ENCODE measurements at places on chromosomes 1 and 21.

DNA sequence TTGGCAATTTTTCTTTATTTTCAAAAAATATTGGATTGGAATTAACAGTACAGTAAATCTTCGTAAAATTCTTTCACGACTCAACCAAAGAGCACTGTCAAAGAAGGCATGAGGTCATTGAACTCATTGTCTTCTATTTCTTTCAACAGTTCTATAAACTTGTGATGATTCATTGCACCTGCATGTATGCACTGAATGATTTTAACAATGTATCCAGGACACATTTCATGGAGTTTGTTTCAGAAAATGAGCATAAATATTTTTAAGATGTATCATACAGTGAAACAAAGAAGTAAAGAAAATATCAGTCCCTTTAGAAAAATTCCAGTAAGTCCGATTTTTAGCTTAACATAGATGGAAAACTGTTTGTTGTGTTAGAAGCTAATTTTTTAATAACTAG is 33.6 kb upstream of the CD34 start:
- DNase-seq = no peak

GRCh38 chr1:223549740-223550139 is 115.8 kb downstream of the CAPN8 start:
- no peak for DNase-seq

- DNase-seq = no peak
Measured at GRCh38 chr21:16570171-16570570, 840.4 kb downstream of the USP25 start.

DNA sequence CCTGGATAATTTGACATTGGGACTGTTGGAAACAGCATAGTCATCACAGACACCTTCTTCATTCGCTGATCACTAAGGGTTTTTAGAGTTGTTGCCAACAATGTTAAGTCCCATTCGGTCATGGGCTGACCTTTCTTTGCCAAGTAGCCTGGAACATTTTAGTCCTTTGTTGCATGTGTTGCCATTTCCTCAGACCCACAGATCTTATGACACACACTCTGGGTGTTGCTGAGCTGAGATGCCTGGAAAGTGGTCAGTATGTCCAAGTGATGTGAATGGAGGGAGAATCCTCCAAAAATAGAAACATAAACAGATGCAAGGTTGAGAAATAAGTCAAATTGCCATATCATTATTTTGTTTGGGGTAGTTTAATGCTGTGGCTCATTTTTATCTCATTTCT is 61.5 kb upstream of the GJA5 start:
- DNase-seq = no peak

DNA sequence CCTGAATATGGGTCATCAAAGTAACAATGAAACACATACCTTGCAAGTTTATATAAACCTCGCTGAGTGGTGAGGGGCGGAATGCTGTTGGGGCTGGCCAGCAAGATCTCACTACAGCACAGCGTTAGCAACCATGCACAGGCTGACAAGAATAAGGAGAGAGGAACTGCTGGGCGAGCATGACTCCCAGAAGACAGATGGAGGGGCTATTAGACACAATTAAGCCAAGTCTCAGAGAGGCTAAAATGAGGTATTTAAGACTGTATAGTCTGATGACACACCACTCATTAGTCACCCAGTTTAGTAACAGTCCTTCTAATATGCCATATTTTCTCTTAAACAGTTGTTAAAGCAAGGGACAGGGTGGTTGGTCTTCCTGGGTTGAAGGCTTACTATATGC is 340.2 kb upstream of the NR5A2 start:
- no peak for DNase-seq

- DNase-seq = no peak
Measured at GRCh38 chr1:99652881-99653281, 7.0 kb downstream of the PALMD start.

DNA sequence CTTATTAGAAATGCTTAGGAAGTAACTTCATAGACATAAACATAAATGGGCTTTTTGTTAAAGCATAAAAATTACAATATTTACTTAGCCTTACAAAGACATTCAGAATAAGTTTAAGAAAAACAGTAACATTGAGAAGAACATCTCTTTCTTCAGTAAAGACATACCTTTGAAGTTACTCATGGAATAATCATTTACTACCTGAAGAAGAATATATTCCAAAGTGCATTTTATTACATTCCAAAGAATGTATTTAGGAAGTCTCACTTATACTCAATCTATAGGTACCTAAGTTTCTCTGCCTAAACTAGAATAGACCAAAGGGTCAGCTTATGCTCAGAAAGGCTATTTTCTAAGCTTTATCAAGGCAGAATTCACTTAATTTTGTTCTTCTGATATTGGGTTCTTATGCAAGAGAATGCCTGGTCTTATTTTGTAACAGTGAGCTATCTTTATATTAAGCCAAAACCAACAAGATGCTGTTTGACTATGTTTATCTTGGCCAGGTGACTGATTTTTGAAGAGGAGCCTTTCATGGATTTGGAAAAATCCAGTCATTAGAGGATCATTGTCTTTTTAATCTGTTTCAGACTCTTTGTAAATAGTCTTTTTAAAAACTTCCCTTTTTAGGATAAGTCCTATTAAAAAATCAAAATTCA is 110.1 kb downstream of the OLFML2B start:
- DNase-seq = no peak

DNA sequence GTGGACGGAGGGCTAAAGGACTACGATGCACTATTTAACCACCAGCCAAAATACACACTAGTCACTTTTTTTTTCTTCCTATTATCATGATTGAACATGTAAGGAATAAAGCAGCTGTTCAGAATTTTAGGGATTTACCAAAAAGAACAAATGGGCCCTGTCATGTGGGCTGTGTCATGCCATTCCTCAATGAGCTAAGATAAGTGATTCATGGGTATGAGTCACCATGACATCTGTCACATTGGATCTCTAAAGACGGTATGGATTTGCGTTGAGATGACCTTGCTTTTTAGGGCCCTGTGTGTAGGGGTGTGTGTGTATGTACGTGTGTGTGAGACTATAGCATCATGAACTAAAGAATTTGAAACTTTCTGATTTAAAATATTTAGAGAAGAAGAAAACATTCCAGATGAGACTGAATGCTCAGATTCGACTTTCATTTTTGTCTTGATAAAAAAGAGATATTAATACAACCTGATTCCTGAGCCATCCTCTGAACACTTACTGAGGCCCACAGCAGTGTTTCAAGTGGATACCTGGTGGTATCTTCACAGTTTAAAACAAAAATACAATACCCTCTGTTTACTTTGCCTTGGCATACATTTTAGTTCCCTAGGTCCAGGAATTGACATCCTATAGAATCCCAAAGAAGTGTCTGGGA is 246.1 kb upstream of the DUSP10 start:
- DNase-seq = no peak

DNA sequence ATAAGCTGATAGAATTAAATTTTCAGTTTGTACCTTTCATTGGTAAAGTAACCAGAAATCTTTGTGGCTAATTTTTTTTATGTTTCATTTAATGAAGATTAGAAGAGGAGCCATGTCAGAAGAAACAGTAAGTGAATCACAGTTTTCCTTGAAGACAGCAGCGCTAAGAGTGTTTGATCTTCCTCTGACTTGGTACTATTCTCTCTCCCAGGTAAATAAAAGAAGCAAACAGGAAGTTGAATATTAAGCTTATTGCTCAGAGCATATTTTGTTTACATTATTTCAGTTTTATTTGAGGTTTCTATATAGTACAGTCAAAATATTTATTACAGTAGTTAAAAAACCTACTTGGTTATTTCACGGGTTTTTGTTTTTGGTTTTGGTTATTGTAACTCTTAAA is 3.7 kb downstream of the MIGA1 start:
- no peak for DNase-seq

- DNase-seq = no peak
Measured at GRCh38 chr1:162695687-162696086, 63.4 kb downstream of the DDR2 start.

DNA sequence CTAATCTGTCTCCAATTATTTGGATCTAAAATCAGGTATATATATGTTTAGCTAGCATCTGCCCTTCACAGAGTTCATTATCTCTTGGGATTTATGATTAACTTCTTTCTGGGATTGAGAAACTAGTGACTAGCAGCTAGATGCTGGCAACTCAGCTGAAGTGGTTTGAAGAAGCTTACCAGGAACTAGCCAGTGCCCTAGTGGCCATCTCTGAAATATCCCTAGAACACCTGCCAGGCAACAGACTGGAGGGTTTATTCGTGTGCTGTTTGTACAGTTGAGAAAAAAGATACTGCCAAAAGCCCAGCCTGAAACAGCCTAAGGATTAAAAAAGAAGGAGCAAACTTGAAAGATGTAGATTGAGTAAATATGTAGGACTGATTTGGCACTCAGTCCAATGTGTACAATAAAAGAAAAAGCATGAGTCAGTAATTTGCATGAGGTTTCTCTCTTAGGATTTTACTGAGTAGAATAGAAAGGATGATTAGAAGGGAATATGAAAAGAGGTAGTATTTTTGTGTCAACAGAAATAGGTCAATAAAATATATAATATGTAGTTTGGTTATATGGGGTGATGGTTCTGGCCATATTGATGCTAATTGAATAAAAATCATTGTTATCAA is 1144.6 kb upstream of the ADGRL2 start:
- no peak for DNase-seq

- DNase-seq = no peak
Measured at GRCh38 chr1:33350611-33351280, 29.8 kb upstream of the A3GALT2 start.

DNA sequence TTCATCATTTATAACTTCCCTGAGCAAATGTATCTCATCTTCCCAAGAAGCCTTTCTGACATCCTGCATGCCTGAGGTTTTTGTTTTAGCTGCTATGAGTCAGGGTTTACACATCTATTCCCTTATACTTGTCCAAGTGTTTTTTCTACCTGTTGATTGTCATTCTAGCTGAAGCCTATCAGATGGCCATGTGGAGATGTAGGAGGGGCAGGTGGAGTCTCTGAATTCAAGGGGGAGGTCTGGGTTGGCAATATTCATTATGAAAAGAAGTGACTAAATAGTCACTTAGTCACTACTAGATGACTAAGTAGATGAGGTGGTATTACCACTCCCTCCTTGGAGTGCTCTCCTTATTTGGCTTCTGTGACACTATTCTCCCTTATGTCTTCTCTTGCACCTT is 52.4 kb downstream of the XCL1 start:
- DNase-seq = peak; percentile 8

DNA sequence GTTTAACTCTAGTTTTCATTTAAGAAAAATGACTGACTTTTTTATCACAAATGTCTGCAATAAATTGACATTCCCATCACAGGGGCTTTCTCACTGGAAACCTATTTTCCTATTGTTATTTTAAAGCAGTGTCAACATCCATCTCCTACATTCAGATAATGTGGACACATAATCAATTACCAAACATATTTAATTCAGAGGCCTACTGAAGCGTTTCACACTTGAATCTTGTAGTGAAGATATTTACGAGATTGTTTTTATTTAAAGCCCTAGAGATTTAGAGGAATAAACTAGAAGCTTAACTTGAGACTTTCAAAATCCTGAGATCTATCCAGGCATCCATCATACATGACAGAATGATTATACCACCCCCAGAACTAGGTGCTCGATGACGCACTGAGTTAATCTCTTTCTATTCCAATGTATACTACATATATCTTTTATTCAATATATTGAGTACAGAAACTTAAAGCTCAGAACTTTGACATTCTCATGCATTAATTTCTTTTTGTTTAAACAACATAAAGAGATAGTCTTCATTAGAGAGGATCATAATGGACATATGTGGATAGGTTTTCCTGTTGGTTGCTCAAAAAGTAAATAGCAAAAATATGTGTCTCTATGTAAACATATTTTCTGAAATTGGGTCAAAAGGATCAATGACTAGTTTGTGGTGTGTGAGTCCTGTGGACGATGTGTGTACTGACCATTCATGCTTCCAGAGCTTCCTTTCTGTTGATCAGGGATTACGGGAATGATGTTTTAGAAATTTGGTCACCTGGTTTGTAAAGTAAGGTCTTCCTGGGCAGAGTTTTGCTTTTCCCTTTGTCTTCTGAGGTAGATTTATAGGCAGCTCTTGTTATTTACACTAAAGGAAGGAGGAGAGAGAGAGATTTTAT is 171.5 kb upstream of the HMCN1 start:
- DNase-seq = no peak

DNA sequence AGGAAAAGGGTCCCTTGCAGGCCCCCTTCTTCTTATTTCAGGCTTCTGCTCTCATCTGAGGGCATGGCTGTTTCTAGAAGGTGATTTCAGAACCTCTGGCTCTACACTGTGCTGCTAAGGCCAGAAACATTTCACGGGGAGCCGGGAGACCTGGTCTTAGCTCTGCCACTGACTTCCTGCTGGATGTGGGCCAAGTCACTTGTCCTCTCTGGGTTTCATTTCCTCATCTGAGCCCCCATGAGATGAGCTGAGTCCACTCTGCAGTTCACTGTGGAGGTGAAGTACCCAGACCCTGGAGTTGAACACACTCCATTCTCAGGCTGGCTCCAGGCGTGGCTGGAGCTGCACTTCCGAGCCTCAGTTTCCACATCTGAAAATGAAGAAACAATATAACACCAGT is 2.1 kb downstream of the PADI1 start:
- no peak for DNase-seq

DNA sequence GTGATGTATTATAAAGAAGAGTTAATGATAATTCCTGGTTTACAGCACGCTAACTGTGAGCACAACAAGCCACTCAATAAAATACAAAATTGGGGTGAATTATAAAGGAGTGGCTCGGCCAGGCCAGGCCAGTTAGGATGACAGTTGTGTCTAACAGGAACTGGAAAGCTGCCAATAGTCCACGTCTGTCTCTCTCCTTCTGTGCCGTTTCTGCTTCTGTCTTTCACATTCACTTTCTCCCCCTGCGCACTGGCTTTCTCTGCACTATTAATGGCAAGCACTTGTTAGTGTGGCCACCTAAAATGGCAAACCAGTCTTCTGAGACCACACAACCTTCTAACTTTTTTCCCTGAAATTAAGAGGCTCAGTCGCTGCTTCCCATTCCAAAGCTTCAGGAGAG is 394.3 kb downstream of the NTNG1 start:
- no peak for DNase-seq

GRCh38 chr1:85734931-85735330 is 26.7 kb upstream of the ZNHIT6 start:
- no peak for DNase-seq

DNA sequence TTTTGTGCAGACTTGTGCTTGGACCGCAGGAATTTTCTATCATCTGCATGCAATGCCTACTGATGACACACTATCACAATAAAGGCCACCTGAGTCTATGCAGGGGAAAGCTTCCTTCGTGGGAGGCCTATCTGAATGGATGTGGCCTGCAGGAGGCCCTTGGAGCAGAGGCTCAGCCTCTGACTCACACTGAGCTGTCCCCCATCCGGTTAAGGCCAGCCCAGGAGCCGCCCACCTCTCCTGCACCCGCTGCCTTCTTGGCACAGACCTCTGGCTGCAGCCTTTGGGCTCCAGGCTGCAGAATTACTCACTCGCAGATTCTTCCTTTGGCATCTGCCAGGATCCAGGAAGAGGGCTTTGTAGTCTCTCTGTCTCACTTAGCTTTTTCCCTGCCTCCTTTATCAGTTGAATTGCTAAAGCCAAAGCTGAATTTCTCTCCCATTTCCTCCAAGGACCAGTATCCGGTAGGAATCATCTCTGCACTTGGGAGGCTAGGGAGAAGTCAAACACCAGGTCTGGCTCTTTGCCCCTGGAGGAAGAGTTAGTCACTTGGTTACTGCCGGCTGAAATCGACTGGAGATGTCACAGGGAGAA is 65.1 kb upstream of the JUN start:
- DNase-seq = no peak

Data from stimulated activated CD4-positive, alpha-beta T cell treated with anti-CD3 and anti-CD28 coated beads, Interleukin-12 subunit alpha, Interleukin-12 subunit beta, amount 100 ng/mL, for 48 hours (primary cell).